ENCODE measurements at places on chromosomes 6 and 20.

- DNase-seq: no peak
These were observed 25.5 kb downstream of the ANGPT4 start for GRCh38 chr20:890666-891057.

GRCh38 chr6:53956068-53956711 is 155.1 kb upstream of the MLIP start:
- DNase-seq: peak; percentile 64

GRCh38 chr6:72972579-72972978 is 252.7 kb downstream of the KHDC1L start:
- no peak for DNase-seq

DNA sequence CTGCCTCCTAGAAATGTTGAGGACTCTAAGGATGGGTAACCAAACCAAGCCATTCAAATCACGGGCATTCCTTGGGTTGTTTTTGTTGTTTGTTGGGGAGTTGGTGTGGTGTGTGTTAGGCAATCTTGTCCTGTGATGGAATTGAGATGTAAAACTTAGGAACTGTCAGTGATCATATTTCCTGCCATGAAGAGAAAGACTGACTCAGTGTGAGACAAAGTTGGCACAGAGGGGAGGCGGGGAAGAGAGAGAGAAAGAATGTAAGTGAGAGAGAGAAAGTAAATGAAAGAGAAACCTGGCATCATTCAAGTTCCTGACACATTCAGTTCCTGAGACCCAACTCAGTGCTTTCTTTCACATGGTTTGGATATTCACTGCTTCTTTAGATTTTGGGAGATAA is 21.6 kb upstream of the FBXO30 start:
- peak; percentile 57 for DNase-seq

DNA sequence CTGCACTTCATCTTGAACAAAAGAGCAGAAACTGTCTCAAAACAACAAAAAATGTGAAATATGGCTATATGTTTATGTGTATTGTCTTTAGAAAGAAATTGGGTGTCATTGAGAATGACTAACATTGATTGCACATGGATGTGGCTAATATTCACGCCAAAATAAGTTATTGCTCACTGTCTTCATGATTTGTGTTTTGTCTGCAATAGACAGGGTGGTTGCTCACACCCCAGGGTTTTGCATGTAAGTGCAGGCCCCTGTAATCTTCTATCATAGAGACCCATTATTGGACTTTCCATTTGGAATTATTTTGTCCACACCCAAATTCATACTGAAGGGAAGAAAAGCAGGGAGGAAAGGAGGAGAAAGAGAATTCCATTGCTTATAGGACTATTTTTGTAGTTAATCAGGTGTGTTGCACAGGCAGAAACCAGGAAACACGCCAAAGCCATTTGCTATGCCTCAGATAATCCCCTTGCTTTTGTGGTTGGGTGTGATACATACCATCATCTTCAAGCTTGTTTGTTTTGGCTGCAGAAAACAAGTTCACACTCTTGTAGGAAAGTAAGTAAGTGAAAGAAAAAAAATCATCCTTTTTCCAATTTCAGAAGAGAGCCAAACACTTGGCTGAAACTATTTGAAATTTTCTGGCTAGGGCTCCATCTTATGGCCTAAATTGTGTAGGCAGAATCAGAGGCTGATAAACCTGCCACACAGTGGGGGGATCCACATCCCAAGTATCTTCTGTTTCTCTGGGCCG is 214.1 kb downstream of the COL12A1 start:
- peak; percentile 88 for DNase-seq

DNA sequence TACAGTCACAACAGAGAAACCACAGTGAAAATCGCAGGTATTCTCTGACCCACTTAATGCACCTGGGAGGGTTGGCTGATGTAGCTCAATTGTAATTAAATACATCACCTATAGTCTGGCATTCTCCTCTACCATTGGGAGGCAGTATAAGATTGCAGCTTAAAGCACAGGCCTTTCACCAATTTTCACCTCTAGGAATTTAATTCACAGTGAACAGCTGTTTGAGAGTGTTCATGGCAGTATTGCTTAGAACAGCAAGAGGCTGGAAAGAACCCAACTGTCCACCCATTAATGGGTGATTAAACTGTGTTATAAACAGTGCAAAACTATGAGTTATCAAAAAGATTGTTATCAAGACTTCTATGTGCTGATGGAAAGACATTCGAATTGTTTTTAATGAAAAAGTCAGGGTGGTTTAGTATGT is 2.0 kb downstream of the EDEM2 start:
- DNase-seq: peak; percentile 54

DNA sequence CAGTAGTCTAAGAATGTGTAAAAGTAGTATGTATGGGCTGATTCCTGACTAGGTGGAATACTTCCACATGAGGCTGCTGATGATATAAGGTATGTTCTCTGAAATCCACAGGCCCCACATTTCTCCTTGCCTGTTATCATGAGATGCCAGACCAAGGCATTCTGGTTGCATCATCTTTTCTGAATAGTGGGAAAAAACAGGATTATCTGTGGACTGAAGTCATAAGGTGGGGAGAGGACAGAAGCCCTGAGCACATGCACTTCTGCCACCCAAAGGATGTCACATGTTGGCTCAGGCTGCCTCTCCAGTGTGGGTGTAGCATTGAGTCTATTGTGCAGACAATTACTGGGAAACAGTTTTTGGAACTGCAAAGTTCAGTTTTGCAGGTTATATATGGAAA is 184.5 kb upstream of the RAB32 start:
- DNase-seq: no peak

GRCh38 chr6:37192666-37193065 is 22.7 kb downstream of the PIM1 start:
- no peak for DNase-seq

DNA sequence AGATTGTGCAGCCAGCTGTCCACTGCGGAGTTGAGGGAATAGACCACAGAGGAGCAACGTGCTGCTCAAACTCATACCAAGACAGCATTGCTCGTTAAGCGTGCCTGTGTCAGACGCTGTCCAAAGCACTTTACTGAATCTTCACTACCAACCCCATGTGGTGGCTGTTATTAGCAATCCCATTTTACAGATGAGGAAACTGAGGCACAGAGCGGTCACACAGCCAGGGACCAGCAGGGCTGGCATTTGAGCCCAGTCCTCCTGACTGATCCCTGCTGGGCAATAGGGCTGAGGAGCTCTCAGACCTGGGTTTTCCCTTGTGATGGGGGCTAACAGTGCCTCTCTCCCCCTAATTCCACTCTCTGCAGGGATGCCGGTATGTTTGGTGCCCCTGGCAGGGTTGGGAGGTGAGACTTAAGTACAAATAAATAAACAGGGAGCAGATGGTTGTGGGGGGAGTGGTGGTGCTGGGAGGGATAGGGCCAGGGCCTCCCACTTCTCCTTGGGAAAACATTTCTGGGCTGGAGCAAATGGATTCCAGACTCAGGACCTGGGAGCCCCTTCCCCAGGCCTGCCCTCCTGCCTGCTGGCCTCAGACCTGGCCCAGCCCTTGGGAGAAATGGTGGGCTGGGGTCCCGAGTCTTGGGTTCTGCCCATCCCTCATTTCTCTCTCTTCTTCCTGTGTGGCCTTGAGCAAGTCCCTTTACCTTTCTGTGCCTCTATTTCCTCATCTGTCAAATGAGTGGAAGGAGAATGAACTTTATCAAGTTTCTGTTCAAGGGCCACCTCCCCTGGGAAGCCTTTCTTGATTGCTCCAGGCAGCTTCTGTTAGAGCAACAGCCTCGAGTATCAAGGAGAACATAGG is 17.7 kb downstream of the SRXN1 start:
- no peak for DNase-seq

- DNase-seq: no peak
These were observed 4.2 kb downstream of the PLA2G7 start for GRCh38 chr6:46730921-46731461.

- DNase-seq: no peak
These were observed 258.4 kb upstream of the CITED2 start for GRCh38 chr6:139632840-139633239.

GRCh38 chr6:63997221-63997620 is 361.6 kb downstream of the PHF3 start:
- peak; percentile 3 for DNase-seq

- peak; percentile 66 for DNase-seq
These were observed 4.7 kb downstream of the CCN2 start for GRCh38 chr6:131946404-131946991.

- peak; percentile 89 for DNase-seq
These were observed 536.0 kb downstream of the BCKDHB start for GRCh38 chr6:80642452-80642851.

DNA sequence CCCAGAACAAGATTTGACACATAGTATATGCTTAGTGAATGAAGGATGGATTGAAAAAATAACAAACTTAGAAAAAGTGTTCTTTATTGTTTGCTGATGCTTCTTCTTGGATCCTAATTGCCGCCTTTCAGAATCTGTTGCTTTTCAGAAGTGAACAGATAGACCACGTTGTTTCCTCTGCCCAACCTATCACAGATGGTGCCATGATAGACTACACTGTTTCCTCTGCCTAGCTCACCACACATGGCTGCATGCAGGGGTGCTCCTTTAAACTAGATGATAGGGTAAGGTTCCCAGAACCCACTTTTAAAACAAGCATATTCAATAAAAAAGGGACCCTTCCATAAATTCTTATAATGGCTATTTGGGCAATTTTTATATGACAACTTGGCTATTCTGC is 4.6 kb upstream of the RGS17 start:
- DNase-seq: no peak

- no peak for DNase-seq
These were observed 2.0 kb downstream of the FOXQ1 start for GRCh38 chr6:1313767-1314503.

DNA sequence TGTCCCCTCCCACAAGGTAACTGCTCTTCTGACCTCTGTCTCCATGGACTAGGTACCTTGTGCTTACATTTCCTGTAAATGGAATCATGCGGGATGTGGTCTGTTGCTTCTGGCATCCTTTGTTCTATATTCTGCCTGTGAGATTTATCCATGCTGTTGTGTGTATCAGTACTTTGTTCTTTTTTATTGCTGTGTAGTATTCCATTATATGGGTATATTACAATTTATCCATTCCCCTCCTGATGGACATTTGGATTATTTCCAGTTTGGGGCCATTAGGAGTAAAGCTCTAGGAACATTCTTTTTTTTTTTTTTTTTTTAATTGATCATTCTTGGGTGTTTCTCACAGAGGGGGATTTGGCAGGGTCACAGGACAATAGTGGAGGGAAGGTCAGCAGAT is 3.4 kb downstream of the C2 start:
- no peak for DNase-seq

- no peak for DNase-seq
These were observed 7.5 kb downstream of the YTHDF1 start for GRCh38 chr20:63208346-63208909.

DNA sequence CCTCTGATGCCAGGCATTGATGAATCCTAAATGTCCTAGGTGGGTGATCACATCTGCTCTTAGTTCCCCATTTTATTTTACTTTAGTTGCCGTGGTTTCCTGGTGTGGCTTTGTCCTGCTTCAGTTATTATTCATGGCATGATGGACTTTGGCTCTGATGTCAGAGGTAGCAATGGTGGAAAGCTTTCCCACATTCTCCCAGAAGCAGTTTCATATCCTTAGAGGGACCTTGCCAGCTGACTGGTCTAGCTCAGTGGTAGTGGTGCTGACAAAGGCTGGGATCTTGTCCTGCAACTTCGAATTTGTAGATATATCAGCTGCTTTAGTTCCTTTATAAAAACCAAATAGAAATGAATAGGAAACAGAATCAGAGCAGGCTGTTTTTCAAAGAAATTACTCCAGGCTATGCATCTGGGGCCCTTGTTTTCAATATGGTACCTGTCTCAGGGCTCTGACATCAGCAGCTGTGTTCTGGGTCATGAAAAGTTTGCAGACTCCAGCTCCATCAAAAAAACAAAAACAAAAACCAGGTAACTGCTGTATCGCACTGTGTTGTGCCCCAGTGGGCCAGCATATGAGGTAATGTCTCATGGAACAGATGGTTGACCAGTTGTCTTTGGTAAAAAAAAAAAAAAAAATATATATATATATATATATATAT is 133.7 kb downstream of the PLCB4 start:
- DNase-seq: no peak

- no peak for DNase-seq
These were observed 12.4 kb downstream of the KIF3B start for GRCh38 chr20:32289661-32290431.

GRCh38 chr20:32034581-32035425 is 17.2 kb upstream of the HCK start:
- DNase-seq: peak; percentile 20

DNA sequence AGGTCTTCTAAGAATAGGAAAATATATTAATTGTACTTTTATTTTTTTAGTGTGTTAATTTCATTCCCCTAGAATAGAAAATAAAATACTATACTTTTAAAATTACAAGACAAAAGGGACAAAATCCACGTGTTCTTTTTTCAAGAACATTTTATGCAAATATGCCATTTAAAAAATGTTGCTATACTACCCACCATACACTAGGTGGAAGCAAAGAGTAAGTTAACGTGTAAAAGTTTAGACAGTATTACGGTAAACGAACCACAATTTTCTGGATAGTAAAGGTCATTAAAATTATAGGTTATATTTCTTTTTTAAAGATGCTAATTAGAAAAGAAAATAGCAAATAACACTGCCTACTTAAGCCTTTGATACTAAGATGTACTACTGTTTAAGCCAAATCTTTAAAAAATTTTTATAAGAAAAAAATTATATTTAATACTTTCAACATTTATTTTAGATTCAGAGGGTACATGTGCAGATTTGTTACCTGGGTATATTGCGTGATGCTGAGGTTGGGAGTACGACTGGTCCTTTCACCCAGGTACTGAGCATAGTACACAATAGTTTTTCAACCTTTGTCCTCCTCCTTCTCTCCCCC is 287.6 kb downstream of the PHF3 start:
- DNase-seq: peak; percentile 33

- no peak for DNase-seq
These were observed 9.4 kb downstream of the CEP162 start for GRCh38 chr6:84218091-84218490.

DNA sequence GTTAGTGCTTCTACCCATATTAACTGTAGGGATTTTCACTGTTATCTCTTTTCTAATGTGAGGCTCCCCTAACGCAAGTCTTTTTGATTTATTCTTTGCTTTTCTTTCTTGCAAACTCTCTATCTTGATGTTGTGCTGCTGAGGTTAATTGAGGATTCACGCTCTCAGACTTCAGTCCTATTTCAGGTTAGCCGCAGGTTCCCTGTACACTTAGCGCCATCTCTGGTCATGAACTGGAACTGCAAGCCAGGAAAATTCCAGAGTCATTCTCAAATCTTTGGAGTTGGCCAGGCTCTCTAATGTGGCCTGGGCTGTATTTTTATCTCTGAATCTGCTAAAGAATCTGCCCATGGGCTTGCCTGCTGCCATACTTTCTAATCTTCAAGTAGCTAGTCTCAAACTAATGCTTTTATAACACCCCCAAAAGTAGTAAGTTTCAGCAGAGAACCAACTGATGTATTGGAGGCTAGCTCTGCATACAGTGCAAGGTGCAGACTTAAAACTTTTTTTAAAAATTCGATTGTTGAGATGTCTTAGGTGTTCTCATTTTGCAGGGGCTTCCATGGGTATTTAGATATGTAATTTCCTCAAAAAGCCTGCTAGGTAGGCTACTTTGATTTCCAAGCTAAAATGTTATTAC is 91.1 kb upstream of the OPRM1 start:
- peak; percentile 9 for DNase-seq
